Pericardium fibroblast (primary cell): ENCODE measurements at places on chromosomes 3 and 15. TPM values are rescaled to one million over a fixed set of nuclear protein-coding genes. Genes with fewer than 3 reads are reported as not detected.

Gene CPN2
- total RNA-seq: not detected in 2 replicates

Gene WWTR1
- 34.7 and 55.1 TPM in 2 replicates for total RNA-seq

Gene CHRD
- total RNA-seq: 1.5 and 5.1 TPM in 2 replicates

Gene RCN2
- total RNA-seq: 65.3 and 67.6 TPM in 2 replicates

Gene ADGRG7
- not detected in 2 replicates for total RNA-seq

Gene DNAH12
- total RNA-seq: not detected in 2 replicates

Gene CLDN18
- not detected in 2 replicates for total RNA-seq
